ENCODE measurements at places on chromosomes 7 and 10. TPM values are rescaled to one million over a fixed set of nuclear protein-coding genes. Genes with fewer than 3 reads are reported as not detected.

- no peak for DNase-seq
These were observed 67.3 kb downstream of the PTN start for GRCh38 chr7:137276189-137276588.

DNA sequence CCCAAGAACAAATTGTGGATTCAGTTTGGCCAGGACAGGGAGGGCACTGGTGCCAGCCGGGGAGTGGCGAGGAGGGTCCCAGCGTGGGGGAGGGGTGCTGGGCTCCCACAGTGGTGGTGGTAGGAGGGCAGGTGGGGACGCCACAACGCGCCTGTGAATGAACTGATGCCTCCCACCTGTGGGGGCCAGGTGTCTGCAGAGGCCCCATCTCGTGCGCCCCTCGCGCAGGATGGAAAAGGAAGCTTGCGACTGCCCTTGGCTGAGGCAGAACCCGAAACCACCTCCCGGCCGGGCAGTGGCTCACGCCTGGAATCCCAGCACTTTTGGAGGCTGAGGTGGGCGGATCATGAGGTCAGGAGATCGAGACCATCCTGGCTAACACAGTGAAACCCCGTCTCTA lies 72.0 kb downstream of the MICALL2 start:
- no peak for DNase-seq

DNA sequence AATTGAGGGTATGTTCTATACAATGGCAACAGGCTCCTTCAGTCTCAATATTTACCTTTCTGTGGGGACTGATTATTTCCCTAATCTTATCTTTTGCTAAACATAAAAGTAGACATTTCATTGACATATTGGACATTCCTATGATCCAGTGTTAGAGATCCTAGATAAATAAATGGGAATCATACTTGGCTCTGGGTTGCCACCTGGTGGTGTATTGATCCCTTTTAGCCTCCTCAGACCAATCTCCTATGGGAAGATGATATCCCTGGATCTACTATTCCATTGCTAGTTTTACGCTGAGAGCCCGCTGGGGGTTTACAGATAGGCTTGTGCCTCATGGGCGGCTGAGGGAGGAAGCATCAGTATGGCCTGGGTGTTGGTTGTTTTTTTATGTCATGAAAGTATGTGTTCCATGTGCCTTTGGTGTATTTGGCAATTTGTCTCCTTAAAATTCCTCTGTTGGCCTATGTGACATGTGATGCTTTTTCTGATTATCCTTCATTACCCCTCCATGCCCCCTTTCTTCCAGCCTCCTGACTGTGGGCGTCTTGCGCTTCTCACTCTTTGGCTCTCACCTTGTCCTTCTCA lies 18.8 kb downstream of the CELF2 start:
- no peak for DNase-seq

DNA sequence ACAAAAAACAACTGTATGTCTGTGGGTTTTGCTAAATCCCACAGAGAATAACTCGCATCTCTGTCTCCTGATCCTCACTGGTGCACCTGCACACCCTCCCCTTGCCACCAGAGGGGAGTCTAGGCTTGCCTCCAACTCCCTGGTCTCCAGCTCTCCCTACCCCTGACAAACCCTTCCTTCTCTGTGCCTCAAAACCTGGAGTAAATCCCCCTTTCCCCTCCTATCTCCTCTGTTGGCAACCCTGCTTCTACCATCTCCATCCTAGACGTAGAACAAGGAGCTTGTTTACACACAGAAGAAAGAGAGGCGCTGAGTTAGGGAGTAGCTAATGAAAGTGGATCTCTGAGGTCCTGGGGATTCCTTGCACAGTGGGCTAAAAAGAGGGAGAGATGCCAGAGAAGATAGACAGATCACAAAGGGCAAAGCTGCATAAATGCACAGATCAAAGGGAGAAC lies 6.0 kb downstream of the MBLAC1 start:
- no peak for DNase-seq

DNA sequence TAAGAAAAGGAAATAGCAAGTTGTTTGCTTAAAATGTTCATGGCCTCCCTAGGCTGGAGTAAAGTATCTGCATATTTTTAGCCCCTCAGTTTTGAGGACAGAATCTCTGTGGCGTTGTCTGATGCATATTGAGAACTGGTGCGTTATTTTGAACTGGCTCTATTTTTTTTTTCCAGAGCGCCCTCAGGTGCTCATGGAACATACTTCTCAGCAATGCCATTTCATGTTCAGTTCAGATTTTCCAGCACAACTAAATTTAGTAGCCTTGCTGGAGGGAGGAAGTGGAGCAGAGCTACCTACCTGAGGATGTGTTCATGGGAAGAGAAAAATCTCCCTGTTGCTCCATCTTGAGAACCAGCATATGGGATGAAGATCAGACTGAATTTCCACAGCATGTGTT lies 870.5 kb downstream of the LRMDA start:
- DNase-seq: no peak

DNA sequence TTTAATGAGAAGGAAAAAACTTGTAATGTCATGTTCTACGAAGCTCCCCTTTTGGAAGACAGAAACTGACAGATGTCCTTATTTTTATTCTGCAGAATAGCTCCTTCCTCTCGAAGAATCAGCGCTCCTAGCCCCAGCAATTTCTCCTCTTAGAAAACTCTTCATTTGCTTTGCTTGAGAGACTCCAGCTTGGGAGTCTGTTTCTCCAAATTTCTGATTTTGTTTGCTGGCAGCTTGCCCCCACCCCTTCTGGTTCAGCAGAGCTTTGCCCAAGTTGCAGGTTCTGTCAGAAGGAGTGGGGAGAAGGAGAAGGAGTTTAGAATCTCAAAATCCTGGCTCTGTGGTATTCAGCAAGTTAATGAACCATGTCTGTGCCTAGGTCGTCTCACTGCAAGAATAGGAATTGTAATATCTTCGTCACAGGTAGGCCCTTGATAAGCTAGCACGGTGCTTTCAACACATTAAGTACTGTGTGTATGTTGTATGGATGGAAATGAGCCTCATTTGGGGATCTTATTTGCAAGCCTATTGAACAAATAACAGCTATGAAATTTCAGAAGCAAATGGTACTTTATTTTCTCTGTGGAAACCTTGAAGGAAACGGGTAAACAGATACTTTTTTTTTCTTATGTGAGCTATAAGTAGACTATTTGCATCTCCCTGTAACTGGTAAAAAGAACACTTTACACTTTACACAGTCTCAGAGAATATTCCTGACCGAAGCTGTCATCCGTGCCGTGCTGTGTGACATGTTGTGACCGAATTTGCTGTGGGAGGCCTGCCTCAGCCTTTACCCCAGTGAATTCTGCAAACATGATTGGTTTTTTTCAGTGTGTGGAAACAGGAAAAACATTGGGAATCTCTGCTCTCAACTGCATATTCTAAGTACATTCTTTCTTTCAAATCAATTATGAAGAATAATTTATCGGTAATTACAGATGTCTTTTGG lies 290.9 kb downstream of the CAMK1D start:
- no peak for DNase-seq

DNA sequence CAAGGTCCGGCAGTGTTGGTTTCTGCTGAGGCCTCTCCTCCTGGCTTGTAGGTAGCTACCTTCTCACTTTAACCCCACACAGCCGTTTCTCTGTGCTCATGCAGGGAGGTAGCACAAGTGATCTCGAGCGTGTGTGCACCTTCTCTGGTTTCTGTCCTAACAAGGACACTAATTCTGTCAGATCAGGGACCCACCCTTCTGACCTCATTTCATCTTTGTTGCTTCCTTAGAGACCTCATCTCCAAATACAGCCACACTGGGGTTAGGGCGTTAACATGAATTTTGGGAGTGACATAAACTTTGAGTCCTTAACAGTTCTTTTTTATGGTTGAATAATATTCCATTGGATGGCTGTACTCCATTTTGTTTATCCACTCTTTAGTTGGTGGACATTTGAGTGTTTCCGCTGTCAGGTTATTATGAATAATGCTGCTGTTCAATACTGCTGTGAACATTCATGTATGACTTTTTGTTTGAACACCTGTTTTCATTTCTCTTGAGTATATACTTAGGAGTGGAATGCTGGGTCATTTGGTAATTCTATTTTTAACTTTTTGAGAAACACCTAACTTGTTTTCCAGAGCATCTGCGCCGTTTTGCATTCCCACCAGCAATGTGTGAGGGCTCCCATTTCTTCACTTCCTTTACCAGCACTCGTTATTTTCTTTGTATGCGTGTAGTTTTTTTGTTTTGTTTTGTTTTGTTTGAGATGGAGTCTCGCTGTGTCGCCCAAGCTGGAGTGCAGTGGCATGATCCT lies 57.5 kb downstream of the LCOR start:
- no peak for DNase-seq

- DNase-seq: no peak
These were observed 74.1 kb upstream of the UNC5B start for GRCh38 chr10:71138166-71138830.

DNA sequence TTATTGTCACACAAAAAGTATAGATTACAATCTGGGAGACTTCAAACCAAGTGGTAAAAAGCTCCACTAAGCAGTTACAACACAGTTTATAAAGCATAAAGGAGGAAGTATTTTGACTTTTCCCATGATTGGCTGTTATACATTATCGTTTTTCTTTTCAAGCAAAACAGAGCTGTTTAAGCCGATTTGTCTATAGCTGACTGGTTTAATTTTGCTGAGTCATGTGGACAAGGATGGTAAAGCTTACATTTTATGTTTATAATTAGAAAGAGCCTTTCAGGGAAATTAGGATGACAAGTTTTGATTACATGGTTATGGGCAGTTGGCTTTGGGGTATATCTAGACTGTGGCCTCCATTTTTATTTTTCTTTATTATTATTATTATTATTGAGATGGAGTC lies 152.5 kb upstream of the STK17A start:
- DNase-seq: no peak

DNA sequence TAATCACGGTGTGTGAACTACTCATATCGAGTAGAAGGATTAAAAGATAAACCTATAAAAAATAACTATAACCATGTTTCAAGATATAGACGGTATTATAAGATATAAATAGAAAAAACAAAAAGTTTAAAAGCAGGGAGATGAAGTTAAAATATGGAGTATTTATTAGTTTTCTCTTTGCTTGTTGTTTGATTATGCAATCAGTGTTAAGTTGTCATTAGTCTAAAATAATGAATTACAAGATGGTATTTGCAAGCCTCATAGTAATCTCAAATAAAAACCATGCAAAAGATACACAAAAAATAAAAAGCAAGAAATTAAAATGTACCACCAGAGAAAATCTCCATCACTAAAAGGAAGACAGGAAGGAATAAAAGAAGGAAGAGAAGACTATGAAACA lies 83.3 kb downstream of the TES start:
- no peak for DNase-seq

- peak; percentile 41 for DNase-seq
These were observed 55.3 kb downstream of the NEURL1 start for GRCh38 chr10:103548581-103549348.

DNA sequence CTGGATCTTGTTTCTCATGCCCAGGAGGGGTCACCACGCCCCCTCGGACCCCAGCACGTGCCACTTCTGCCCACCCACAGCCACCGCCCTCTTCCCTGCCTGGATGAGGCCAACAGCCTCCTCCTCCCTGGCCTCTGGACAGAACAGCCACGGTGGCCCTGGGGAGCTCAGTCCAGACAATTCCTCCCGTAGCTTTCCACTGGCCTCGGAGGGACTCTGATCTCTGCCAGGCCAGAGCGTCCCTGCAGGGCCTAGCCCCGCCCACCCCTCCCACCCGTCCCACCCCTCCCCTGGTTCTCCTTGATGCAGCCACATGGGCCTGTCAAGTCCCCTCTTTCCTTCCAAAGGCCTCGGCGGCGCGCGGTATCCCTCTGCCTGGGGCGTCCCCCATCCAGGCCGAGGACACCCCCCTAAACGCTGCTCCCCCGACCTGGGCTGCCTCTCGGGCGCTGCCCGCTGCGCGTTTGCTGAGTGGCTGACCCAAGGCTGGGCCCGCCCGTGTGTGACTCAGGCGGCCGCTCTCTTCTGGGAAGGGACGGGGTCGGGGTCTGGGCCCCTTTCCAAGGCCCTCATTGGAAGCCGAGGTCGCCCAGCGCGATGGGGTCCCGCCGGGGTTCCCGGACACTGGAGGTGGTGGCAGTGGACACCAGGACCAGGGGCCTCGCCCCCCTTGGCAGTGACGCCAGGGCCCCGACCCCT lies 557 bp downstream of the TMEM120A start:
- DNase-seq: peak; percentile 94

GRCh38 chr7:30255064-30255769 lies 29.2 kb upstream of the ZNRF2 start:
- DNase-seq: no peak

DNA sequence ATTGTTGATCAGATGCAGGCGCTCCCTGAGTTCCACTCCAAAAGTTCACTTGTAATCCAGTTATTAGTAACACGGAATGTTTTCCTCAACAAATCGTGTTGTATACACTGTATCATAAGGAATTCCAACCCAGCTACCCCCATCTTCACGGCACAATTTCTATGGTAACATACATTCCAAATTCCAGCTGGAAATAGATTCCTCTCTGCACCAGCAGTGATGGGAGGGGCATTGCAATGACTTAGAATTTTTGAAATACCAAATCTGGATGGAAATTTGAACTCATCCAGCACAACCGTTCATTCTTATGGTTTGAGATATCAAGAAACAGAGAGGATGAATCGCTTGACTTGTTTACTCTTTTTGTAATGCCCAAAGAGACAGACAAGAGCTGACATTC lies 38.9 kb upstream of the RHEB start:
- DNase-seq: no peak

DNA sequence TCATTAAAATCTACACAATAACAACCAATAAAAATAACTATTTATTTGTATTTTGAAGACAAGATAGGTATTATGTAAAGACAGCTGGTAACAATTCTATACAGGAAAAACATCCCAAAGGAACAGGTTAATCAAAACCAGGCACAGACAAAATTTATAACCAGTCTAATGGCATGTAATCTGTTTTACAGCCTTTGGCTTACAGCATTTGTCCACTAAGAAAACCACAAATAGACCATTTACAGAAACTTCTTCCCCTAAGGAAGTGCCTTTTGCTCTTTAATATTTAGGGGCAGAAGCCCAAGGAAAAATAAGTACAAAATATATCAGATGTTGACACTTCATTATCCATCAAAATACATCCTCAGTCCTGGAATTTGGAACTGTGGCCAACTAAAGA lies 65.0 kb downstream of the SVIL start:
- DNase-seq: no peak

DNA sequence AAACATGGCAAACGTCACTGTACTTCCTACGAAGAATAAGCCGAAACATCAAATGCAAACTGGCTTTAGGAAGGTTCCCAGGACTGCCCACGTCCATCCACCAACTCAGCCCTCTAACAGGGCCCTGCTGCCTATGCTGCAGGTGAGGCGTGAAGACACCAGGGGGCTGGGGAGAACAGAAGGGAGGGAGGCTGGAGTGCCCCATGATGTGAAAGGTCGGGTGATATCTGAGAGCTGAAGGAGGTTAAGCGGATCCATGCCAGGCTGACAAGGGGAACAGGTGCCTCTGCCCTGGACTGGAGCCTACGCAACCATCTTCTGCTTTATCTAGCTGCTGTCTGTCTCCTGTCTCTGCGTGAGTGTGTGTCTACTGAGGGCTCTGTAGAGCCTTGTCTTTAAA lies 40.2 kb upstream of the ATP6V0A4 start:
- no peak for DNase-seq

Gene SERPINE1
- 71.5 TPM for polyA plus RNA-seq

Gene MEPCE
- polyA plus RNA-seq: 13.0 TPM

Gene HOXA6
- not detected for polyA plus RNA-seq

Gene CDK14
- 5.5 TPM for polyA plus RNA-seq

Gene LRRC18
- not detected for polyA plus RNA-seq

Gene RPEL1
- polyA plus RNA-seq: not detected

Gene RAMP3
- polyA plus RNA-seq: 5.0 TPM

Gene TRIP6
- polyA plus RNA-seq: 136 TPM

Gene EGFR
- polyA plus RNA-seq: 3.0 TPM

Gene AKR1C1
- 100 TPM for polyA plus RNA-seq

Gene GPR141
- polyA plus RNA-seq: 0.88 TPM

Gene EPHA1
- polyA plus RNA-seq: 1.9 TPM

Gene RAB19
- not detected for polyA plus RNA-seq

Gene DEPP1
- 55.2 TPM for polyA plus RNA-seq

Gene YKT6
- 47.2 TPM for polyA plus RNA-seq

Gene ANKRD61
- not detected for polyA plus RNA-seq

Measured in aorta (tissue), 5 donors.